Camera-type eye (tissue), 1 donor: ENCODE measurements at places on chromosomes 16 and 17. TPM values are rescaled to one million over a fixed set of nuclear protein-coding genes. Genes with fewer than 3 reads are reported as not detected.

Gene CDH5
- 41.5 TPM for total RNA-seq

Gene ATP2A1
- 46.8 TPM for total RNA-seq

Gene PRR15L
- 0.93 TPM for total RNA-seq

Gene CD300A
- total RNA-seq, result 1.8 TPM

Gene SHBG
- total RNA-seq, result 1.3 TPM

Gene ABCA3
- 25.3 TPM for total RNA-seq
